ENCODE measurements at places on chromosomes 1 and 21. TPM values are rescaled to one million over a fixed set of nuclear protein-coding genes. Genes with fewer than 3 reads are reported as not detected.

The TRIM58 gene
- 2.1 TPM for total RNA-seq

The ASPM gene
- total RNA-seq, result 1.1 TPM

The OR2AK2 gene
- not detected for total RNA-seq

The FAM72D gene
- 2.1 TPM for total RNA-seq

The ABCG1 gene
- total RNA-seq, result 118 TPM

The CTNNBIP1 gene
- 39.8 TPM for total RNA-seq

The AMPD1 gene
- total RNA-seq, result not detected

The ORC1 gene
- total RNA-seq, result 0.91 TPM

The MR1 gene
- 39.3 TPM for total RNA-seq

The C1orf94 gene
- total RNA-seq, result not detected

The EVI5 gene
- 33.5 TPM for total RNA-seq

The FAM110D gene
- total RNA-seq, result 6.1 TPM

The AGMAT gene
- total RNA-seq, result not detected

The PLA2G2D gene
- 0.29 TPM for total RNA-seq

GRCh38 chr1:2912424-2913061, 108.7 kb upstream of the ACTRT2 start:
- no peak overlapping the region for H3K27ac ChIP-seq
- DNase-seq, result no peak
- H3K4me1 ChIP-seq, result no peaks in the 10 kb centered on the region
- H3K36me3 ChIP-seq, result no peaks in the 10 kb centered on the region

GRCh38 chr1:182782587-182782913, 7.0 kb upstream of the NPL start:
- DNase-seq, result no peak
- H3K27ac ChIP-seq, result no peak overlapping the region
- no peak overlapping the region for H3K4me3 ChIP-seq
- H3K36me3 ChIP-seq, result no peaks in the 10 kb centered on the region
- no peaks in the 10 kb centered on the region for H3K4me1 ChIP-seq

DNA sequence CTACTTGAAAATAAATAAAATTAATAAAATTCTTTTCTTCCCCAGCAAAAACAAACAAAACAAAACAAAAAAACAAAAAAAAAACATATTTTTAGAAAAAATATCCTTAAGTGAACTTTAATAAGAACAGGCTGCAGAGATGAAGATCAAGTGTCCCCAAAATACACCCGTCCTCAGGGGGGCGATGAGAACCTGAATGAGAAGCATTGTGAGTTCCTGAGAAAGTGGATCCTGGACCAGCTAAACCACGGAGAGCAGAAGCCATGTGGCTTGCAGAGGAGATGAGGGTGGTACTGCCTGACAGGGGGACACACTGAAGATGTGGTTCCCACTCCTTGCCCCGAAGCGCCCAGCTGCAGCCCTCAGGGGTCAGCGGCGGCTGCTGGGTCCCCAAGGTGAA, 89.3 kb downstream of the ITPKB start:
- no peak overlapping the region for H3K27ac ChIP-seq
- no peak overlapping the region for H3K4me3 ChIP-seq
- peaks cover 23% of the 10 kb centered on the region for H3K36me3 ChIP-seq
- DNase-seq, result no peak
- no peaks in the 10 kb centered on the region for H3K27me3 ChIP-seq

GRCh38 chr1:26791626-26792025, 3.9 kb downstream of the PIGV start:
- H3K4me1 ChIP-seq, result peaks cover 12% of the 10 kb centered on the region
- no peak for DNase-seq
- no peak overlapping the region for H3K27ac ChIP-seq

DNA sequence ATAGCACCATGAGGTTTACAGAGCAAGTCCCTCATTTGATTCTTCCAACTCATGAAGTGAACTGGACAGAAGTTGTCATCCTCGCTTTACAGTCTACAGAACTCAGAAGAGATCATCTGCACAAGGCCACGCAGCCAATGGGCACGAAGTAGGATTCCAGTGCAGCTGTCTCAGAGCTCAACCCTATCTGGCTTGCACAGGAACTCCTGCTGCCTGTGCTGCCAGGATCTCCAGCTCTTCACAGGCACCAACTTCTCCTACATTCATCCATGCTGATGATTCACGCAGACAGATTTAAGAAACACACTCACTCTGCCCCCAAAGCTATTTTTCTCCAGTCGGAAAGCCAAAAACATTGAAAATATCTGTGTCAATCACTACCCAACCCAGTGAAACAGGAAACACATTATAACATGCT, 157.0 kb downstream of the RERE start:
- no peaks in the 10 kb centered on the region for H3K27me3 ChIP-seq
- H3K4me3 ChIP-seq, result no peak overlapping the region
- no peak overlapping the region for H3K27ac ChIP-seq
- no peaks in the 10 kb centered on the region for H3K36me3 ChIP-seq

DNA sequence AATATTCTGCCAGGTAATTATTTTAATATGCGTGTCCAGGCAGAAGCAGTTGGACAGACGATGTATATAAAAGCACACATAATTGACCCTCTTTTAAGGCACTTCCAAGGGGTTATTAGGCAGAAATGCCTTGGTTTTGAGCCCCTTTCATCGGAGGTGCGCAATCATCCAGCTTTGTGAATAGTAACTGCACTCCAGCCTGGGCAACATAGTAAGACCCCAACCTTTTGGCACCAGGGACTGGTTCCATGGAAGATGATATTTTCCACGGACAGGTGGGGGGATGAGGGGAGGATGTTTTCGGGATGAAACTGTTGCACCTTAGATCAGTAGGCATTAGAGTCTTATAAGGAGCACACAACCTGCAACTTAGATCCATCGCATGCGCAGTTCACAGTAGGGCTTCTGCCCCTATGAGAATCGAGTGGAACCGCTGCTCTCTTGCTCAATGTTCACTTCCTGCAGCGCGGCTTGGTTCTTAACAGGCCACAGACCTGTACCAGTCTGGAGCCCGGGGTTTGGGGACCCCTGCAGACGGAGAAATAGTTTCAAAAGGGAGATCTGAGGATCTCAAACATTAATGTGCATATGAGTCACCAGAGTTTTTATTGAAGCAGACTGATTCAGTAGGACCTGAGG, 1.8 kb upstream of the MCOLN2 start:
- no peaks in the 10 kb centered on the region for H3K36me3 ChIP-seq
- H3K4me3 ChIP-seq, result no peak overlapping the region
- H3K4me1 ChIP-seq, result peaks cover 18% of the 10 kb centered on the region
- DNase-seq, result peak; percentile 26
- peaks cover 11% of the 10 kb centered on the region for H3K27me3 ChIP-seq

DNA sequence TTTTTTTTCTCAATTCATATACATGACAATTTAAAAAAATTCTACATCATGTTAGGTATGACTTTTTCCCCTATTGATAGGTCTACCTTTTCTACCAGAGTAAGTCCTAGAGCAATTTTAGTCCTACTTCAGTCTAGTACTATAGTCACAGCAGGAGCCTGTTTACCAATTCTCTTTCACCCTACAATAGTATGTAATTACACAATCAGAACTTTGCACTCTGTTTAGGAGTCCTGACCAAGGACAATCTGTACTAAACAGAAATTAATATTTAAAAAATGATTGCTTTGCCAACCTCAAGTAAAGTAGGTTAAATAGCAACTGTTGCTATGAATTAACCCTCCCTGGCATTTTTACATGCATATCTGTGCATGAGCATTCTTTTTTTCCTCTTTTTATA, 810 bp upstream of the CYP4A11 start:
- DNase-seq, result no peak
- H3K4me1 ChIP-seq, result peaks cover 2% of the 10 kb centered on the region
- H3K27ac ChIP-seq, result no peak overlapping the region
- H3K27me3 ChIP-seq, result no peaks in the 10 kb centered on the region

GRCh38 chr1:12565966-12566352, 52.1 kb downstream of the DHRS3 start:
- H3K4me1 ChIP-seq, result peaks cover 8% of the 10 kb centered on the region
- no peak overlapping the region for H3K27ac ChIP-seq
- DNase-seq, result no peak
- no peak overlapping the region for H3K4me3 ChIP-seq
- H3K27me3 ChIP-seq, result no peaks in the 10 kb centered on the region

GRCh38 chr1:5915587-5916571, 76.3 kb downstream of the NPHP4 start:
- DNase-seq, result no peak
- no peak overlapping the region for H3K4me3 ChIP-seq
- H3K36me3 ChIP-seq, result no peaks in the 10 kb centered on the region
- H3K4me1 ChIP-seq, result no peaks in the 10 kb centered on the region

DNA sequence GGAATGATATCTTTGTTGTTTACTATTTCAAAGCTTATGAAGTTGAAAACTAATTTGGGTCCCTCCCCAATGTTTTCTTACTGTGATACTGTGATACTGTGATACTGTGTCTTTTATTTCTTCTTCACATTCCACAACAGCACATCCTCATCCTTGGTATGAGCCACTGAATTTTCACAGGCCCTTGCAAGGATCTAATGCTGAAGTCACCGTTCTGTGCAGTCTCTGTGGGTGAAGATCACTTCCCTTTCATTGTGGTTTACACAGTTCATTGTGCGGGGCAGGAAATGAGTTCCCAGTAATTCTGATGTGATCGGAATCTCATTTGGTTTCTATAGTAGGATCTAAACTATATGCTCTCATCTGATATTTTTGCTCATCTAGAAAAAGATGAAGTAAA, 32.1 kb upstream of the PAXBP1 start:
- no peaks in the 10 kb centered on the region for H3K36me3 ChIP-seq
- no peak overlapping the region for H3K27ac ChIP-seq
- no peak overlapping the region for H3K4me3 ChIP-seq
- DNase-seq, result no peak
- no peaks in the 10 kb centered on the region for H3K27me3 ChIP-seq
- H3K4me1 ChIP-seq, result no peaks in the 10 kb centered on the region

GRCh38 chr1:241020851-241021697, 335.9 kb downstream of the RGS7 start:
- H3K36me3 ChIP-seq, result no peaks in the 10 kb centered on the region
- no peak for DNase-seq
- H3K27me3 ChIP-seq, result no peaks in the 10 kb centered on the region
- H3K4me1 ChIP-seq, result no peaks in the 10 kb centered on the region
- no peak overlapping the region for H3K27ac ChIP-seq

DNA sequence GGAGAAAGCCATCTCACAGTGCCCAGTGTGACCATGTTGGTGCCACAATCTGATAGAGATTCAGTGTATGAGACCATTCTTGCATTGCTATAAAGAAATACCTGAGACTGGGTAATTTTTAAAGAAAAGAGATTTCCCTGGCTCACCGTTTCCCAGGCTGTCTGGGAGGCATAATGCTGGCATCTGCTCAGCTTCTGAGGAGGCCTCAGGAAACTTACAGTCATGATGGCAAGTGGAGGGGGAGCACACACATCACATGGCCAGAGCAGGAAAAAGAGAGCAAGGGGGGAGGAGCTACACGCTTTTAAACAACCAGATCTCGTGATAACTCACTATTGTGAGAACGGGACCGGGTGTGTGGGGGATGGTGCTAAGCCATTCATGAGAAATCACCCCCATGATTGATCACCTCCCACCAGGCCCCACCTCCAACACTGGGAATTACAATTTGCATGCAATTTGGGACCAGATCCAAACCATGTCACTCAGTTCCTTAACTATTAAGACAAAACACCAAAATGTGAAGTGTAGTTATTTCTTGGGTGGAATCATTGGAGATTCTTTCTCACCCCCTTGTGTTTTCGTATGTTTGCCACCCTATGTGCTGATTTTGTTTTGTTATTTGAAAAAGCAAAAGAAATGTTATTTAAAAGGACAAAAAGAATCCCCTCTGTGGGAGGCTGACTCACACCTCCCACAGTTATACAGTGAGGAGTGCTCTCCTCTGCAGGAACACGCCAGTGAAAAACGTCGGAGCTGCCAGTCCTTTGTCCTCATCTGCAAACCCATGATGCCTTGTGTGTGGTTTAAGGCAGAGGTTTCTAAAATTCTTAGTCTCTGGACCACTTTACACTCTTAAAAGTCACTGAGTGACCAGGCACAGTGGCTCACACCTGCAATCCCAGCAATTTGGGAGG, 46.9 kb upstream of the IFNLR1 start:
- no peak for DNase-seq
- no peak overlapping the region for H3K4me3 ChIP-seq
- no peak overlapping the region for H3K27ac ChIP-seq

- DNase-seq, result no peak
- no peaks in the 10 kb centered on the region for H3K36me3 ChIP-seq
- no peak overlapping the region for H3K27ac ChIP-seq
- H3K4me1 ChIP-seq, result no peaks in the 10 kb centered on the region
- H3K4me3 ChIP-seq, result no peak overlapping the region
- H3K27me3 ChIP-seq, result no peaks in the 10 kb centered on the region
These were observed 21.8 kb upstream of the LRRC53 start for GRCh38 chr1:74534241-74534640.

DNA sequence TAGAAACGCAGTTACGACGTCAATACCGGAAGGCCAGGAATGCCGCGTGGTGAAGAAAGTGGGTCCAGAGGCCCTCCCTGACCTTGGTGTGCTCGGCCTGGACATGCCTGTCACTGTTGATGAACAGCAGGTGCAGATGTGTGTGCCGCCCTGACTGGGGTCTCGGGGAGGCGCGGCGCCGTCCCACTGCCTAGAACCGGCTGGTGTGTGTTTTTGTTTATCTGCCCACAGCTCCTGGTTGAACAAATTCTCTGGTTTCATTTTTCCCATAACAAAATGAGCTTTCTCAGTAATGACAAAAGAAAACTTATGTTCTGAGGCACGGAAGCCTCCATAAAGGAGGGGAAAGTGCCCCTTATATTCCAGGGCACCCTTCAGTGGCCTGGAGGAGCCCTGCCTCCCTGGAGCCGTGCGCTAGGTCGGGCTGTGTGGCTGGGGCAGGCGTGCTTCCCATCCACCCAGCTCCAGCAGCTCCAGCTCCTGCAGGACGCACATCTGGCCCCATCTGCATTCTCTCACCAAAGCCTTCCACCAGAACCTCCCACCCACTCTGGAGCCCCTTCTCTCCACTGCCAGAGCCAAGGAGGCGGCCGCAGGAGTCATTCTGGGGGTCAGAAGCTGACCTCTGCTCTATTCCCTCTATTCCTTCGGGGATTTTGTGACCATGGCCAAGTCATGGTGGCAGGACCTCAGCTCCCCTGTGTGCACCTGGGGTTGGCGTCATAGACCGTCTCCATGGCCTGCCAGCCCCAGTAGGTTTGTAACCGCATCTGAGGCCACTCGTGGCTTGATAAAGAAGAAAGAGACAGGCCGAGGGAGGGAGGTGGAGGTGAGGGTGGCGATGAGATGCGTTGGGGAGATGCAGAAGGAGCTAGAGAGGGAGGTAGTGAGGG, 20.1 kb upstream of the COL18A1 start:
- H3K4me3 ChIP-seq, result no peak overlapping the region
- H3K27me3 ChIP-seq, result no peaks in the 10 kb centered on the region
- no peak overlapping the region for H3K27ac ChIP-seq
- DNase-seq, result no peak

DNA sequence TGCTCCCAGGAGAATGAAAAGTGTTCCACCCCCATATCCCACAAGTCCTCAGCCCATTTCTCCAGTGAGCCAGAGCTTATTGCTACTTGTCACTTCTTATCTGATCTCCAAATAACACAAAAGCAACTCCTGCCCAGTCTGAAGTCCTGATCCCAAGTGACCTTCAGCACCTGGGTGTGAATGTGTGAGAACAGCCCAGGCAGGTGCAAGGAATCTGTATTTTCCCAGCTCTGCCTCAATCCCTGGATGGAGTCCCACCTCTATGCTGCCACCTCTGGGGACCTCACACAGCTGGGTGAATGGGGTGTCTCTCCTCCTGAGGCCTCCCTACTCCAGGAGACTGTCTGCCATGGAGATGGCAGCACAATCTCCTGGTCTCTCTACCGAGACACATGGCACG, 402.4 kb upstream of the PROX1 start:
- H3K27me3 ChIP-seq, result no peaks in the 10 kb centered on the region
- H3K27ac ChIP-seq, result no peak overlapping the region
- H3K4me3 ChIP-seq, result no peak overlapping the region
- no peaks in the 10 kb centered on the region for H3K4me1 ChIP-seq

- no peaks in the 10 kb centered on the region for H3K4me1 ChIP-seq
- peak overlapping the region; percentile 65 for H3K4me3 ChIP-seq
- peak; percentile 51 for DNase-seq
- H3K27ac ChIP-seq, result peak overlapping the region; percentile 94
These were observed 18.0 kb downstream of the KIAA2013 start for GRCh38 chr1:11908095-11908675.
